Glomerular endothelial cell (primary cell): ENCODE measurements at places on chromosomes 2 and 18. TPM values are rescaled to one million over a fixed set of nuclear protein-coding genes. Genes with fewer than 3 reads are reported as not detected.

MRO gene
- not detected in 2 replicates for total RNA-seq

DNA sequence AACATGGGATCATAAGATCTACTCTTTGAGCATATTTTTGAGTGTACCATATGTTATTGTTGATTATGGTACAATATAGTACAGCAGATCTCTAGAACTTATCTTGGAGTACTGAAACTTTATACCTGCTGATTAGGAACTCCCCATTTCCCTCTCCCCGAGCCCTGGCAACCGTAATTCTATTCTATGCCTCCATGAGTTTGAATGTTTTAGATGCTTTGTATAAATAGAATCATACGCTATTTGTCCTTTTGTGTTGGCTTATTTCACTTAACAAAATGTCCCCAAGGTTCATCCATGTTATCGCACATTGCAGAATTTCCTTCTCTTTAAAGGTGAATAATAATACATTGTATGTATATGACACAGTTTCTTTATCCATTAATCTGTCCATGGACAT lies 117.2 kb downstream of the PTPRM start:
- DNase-seq, result no peak

DNA sequence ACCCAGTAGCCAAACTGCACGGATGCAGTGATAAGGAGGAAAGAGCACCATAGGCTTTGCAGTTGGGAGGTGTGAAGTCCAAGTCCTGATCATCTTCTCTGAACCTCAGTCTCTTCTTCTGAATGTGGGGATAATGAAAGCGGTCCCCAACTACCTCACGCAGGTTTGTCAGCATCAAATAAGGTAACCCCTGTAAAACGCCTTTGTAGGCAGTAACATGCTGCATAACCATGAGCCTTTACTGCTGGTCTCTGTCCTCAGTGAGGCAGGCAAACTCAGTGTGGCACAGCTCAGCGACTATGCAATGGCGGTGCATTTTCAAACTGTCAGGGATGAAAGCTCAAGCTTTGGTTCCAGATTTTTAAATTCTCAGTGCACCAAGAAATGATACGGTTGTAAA lies 46.1 kb downstream of the DNMT3A start:
- DNase-seq, result no peak

ICA1L gene
- 1.9 and 3.6 TPM in 2 replicates for total RNA-seq

LOXHD1 gene
- not detected in 2 replicates for total RNA-seq

KCNIP3 gene
- 2.2 and 3.8 TPM in 2 replicates for total RNA-seq

- no peak for DNase-seq
These were observed 74.1 kb upstream of the LRATD1 start for GRCh38 chr2:14558335-14558919.
